ENCODE measurements at places on chromosomes 7 and 10.

GRCh38 chr7:72038022-72038732, 374.0 kb downstream of the CALN1 start:
- no peaks in the 10 kb centered on the region for H3K27me3 ChIP-seq
- H3K4me1 ChIP-seq, result no peaks in the 10 kb centered on the region
- H3K27ac ChIP-seq, result no peak overlapping the region
- H3K36me3 ChIP-seq, result no peaks in the 10 kb centered on the region
- no peak overlapping the region for H3K4me3 ChIP-seq
- DNase-seq, result no peak

DNA sequence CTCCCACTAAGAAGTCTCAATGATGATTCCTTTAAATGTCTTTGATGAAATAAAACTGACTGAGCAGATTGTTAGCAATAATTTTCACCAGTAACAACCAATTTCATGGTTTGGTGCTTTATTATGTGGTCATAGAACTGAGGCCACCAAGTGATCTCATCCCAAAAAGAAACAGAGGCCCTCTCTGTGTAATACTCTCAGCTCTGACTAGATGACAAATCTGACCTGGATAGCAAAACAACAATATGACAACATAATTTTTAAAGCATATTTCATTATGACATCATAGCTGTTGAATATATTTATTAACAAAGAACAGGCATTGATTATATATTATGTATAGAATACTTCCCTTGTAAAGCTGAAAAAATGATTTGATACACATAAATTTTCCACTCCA, 5.9 kb downstream of the SEMA3E start:
- DNase-seq, result no peak
- H3K36me3 ChIP-seq, result no peaks in the 10 kb centered on the region
- H3K27me3 ChIP-seq, result 0 out of 2 replicates have a peak, but pooled peaks cover 3% of the 10 kb centered on the region

GRCh38 chr10:34505338-34505737, 309.8 kb downstream of the PARD3 start:
- no peak overlapping the region for H3K27ac ChIP-seq
- no peak overlapping the region for H3K4me3 ChIP-seq
- no peak for DNase-seq
- peaks cover 9% of the 10 kb centered on the region for H3K4me1 ChIP-seq
- no peaks in the 10 kb centered on the region for H3K36me3 ChIP-seq

DNA sequence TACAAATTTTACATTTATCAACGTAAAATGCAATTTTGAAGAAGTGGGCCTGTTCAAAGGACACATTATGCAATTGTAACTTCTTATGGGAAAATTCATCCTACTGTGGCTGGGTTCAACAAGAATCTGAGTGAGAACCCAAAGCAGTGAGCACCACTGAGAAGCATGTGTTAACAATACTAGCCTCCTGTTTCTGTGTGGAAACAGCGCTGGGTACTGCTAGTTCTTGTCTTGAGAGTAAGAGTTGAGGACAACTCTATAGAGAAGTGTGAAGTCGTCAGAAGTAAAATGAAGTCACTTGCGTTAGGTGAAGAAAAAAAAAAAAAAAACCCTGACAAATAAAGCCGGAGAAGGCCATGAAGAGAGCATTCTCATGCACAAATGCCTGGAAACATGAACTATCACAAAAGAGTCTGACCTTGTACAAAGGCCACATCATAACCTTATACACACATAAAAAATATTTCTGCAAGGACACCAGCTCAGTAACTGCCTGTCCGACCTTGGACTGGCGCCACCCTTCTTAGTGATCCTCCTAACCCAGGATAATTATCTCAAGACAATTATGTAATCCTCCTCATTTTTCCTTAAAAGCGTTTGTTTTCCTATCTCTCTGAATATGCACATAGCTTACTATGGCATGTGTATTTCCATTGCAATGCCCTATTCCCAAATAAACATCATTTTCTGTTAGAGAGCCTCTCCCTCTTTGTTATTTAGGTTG, 554.9 kb downstream of the HTR7 start:
- H3K4me3 ChIP-seq, result no peak overlapping the region
- no peak overlapping the region for H3K27ac ChIP-seq
- peaks cover 21% of the 10 kb centered on the region for H3K4me1 ChIP-seq
- H3K36me3 ChIP-seq, result no peaks in the 10 kb centered on the region
- no peaks in the 10 kb centered on the region for H3K27me3 ChIP-seq
- DNase-seq, result no peak

DNA sequence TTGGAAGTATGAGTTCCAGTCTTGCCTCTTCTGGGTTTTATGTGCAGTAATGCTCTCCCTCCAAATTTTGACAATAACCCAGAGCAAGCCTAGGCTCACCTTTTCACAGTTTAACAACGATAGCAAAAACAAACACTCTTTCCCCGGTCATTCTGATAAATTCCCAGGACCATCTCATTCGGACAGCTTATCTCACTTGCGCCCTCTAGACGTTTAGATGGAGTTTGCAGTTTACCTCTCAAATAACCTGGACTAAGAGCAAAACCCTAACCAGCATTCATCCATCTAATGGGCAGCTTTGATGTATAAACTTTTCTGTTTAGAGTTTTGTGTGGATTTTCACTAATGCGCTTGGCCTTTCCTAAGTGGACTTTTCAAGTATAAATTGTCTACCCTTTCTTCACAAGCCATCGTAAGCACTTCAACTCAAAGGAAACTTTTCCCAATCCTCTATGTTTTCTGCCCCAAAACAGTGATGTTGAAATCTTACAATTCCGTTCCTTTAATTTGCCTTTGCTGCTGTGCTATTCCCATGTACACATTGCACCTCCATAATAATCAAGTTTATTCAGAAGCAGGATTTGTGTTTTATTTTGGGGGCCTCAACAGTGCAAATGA, 114.9 kb downstream of the HDAC9 start:
- no peak overlapping the region for H3K4me3 ChIP-seq
- H3K36me3 ChIP-seq, result peaks cover 58% of the 10 kb centered on the region
- no peak for DNase-seq
- H3K27me3 ChIP-seq, result no peaks in the 10 kb centered on the region

- DNase-seq, result no peak
- no peak overlapping the region for H3K27ac ChIP-seq
- no peaks in the 10 kb centered on the region for H3K27me3 ChIP-seq
- no peak overlapping the region for H3K4me3 ChIP-seq
- H3K36me3 ChIP-seq, result no peaks in the 10 kb centered on the region
- no peaks in the 10 kb centered on the region for H3K4me1 ChIP-seq
Measured at GRCh38 chr7:101990811-101991418, 173.5 kb downstream of the CUX1 start.

GRCh38 chr7:149867762-149868622, 5.8 kb upstream of the ATP6V0E2 start:
- no peak for DNase-seq
- no peak overlapping the region for H3K4me3 ChIP-seq
- no peak overlapping the region for H3K27ac ChIP-seq
- peaks cover 13% of the 10 kb centered on the region for H3K4me1 ChIP-seq

GRCh38 chr7:47000561-47000960, 581.4 kb downstream of the TNS3 start:
- DNase-seq, result no peak
- H3K4me1 ChIP-seq, result no peaks in the 10 kb centered on the region
- no peaks in the 10 kb centered on the region for H3K36me3 ChIP-seq
- H3K4me3 ChIP-seq, result no peak overlapping the region
- H3K27ac ChIP-seq, result no peak overlapping the region
- H3K27me3 ChIP-seq, result no peaks in the 10 kb centered on the region

DNA sequence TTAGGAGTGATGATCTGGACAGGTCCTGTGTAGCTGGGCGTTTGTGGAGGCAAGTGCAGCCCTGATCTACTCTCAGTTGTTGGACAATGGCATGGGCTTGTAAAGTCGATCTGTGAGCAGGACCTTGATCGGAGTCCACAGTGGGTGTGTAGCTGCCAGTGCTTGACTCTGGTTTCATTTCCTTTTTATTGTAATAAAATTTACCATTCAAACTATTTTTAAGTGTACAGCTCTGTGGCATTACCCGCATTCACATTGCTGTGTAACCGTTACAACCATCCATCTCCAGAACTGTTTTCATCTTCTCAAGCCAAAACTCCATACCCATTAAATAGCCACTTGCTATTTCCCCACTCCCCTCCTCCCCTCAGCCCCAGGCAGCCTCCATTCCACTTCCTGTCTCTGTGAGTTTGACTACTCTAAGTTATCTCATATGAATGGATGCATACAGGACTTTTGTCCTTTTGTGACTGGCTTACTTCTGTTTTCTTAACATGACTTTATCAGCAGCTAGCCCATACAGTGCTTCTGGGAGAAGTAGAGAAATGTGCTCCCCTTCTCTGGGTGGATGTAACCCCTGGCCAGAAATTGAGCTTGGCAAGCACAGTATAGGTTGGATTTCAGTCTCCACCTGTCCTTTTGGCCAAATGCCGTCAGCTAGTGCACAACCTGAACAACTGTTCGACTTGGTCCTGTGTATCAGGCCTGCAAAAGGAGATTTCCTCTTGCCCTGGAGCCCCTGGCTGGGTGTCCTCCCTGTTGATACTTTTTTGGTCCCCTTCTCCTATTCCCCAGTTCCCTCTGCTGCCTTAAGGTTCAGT, 180.0 kb downstream of the LRMDA start:
- H3K27me3 ChIP-seq, result no peaks in the 10 kb centered on the region
- no peaks in the 10 kb centered on the region for H3K36me3 ChIP-seq
- H3K27ac ChIP-seq, result no peak overlapping the region
- DNase-seq, result no peak

GRCh38 chr7:12770227-12770975, 83.0 kb downstream of the ARL4A start:
- H3K27ac ChIP-seq, result no peak overlapping the region
- H3K4me3 ChIP-seq, result no peak overlapping the region
- H3K36me3 ChIP-seq, result no peaks in the 10 kb centered on the region
- H3K4me1 ChIP-seq, result peaks cover 4% of the 10 kb centered on the region

- no peak overlapping the region for H3K27ac ChIP-seq
- no peaks in the 10 kb centered on the region for H3K36me3 ChIP-seq
- DNase-seq, result no peak
Measured at GRCh38 chr10:71092812-71093401, 119.5 kb upstream of the UNC5B start.

- peaks cover 22% of the 10 kb centered on the region for H3K4me1 ChIP-seq
- no peaks in the 10 kb centered on the region for H3K36me3 ChIP-seq
- H3K27me3 ChIP-seq, result no peaks in the 10 kb centered on the region
- H3K27ac ChIP-seq, result no peak overlapping the region
- no peak overlapping the region for H3K4me3 ChIP-seq
Measured at GRCh38 chr7:81114633-81115032, 195.8 kb upstream of the SEMA3C start.

GRCh38 chr10:1674501-1674900, 62.8 kb downstream of the ADARB2 start:
- no peaks in the 10 kb centered on the region for H3K4me1 ChIP-seq
- no peak overlapping the region for H3K4me3 ChIP-seq
- no peaks in the 10 kb centered on the region for H3K36me3 ChIP-seq
- DNase-seq, result no peak
- H3K27ac ChIP-seq, result no peak overlapping the region

GRCh38 chr10:119669975-119670640, 18.9 kb downstream of the BAG3 start:
- peaks cover 23% of the 10 kb centered on the region for H3K4me1 ChIP-seq
- H3K4me3 ChIP-seq, result no peak overlapping the region
- no peak overlapping the region for H3K27ac ChIP-seq
- no peak for DNase-seq
- H3K36me3 ChIP-seq, result peaks cover 83% of the 10 kb centered on the region
- no peaks in the 10 kb centered on the region for H3K27me3 ChIP-seq

GRCh38 chr10:129511086-129511485, 44.0 kb downstream of the MGMT start:
- H3K27me3 ChIP-seq, result no peaks in the 10 kb centered on the region
- no peak overlapping the region for H3K27ac ChIP-seq
- no peaks in the 10 kb centered on the region for H3K36me3 ChIP-seq
- DNase-seq, result no peak
- H3K4me1 ChIP-seq, result no peaks in the 10 kb centered on the region
- H3K4me3 ChIP-seq, result no peak overlapping the region

- no peaks in the 10 kb centered on the region for H3K36me3 ChIP-seq
- no peak overlapping the region for H3K27ac ChIP-seq
- DNase-seq, result no peak
- H3K27me3 ChIP-seq, result no peaks in the 10 kb centered on the region
Measured at GRCh38 chr7:71325151-71325550, 193.2 kb downstream of the GALNT17 start.

DNA sequence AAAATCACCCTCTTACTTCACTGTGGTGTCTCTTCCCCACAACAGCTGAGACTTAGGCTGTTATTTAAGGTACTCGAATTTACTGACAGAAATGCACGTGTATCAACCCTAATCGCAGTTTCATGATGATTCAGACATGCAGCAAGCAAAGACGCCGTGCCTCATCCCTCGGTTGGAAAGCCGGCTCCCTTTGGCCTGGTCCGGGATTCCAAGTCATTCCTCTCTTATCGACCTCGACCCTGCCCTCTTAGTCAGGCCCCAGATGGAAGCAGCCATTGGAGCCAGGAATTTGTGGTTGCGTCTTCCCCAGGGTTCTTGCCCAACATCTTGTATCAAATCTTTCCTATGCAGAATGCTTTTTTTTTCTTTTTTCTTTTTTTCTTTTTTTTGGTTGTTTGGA, 229.5 kb downstream of the GATA3 start:
- H3K27ac ChIP-seq, result no peak overlapping the region
- no peaks in the 10 kb centered on the region for H3K27me3 ChIP-seq
- no peak overlapping the region for H3K4me3 ChIP-seq
- no peaks in the 10 kb centered on the region for H3K36me3 ChIP-seq

GRCh38 chr10:132366006-132366405, 31.0 kb upstream of the PWWP2B start:
- DNase-seq, result peak; percentile 25
- H3K27ac ChIP-seq, result no peak overlapping the region

DNA sequence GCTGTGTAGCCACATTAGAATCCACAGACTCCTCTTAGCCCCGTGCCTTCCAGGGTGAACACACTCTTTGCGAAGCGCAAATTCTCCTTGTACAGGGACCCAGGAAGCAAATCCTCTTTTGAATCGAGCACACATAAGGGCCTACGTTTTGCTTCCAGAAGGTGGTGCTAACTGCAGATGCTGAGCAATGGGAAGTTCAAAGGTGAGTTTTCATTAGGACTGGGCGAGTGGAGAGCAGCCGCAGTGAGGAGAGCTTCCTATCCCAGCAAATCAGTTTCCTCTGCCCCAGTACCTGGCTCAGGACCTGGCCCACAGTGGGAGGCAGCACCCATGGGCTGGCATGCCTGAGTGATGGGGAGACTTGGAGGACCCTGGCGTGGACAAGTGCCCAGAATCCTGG, 23.5 kb upstream of the GPR26 start:
- peak; percentile 30 for DNase-seq
- no peak overlapping the region for H3K4me3 ChIP-seq
- H3K27ac ChIP-seq, result no peak overlapping the region
- H3K36me3 ChIP-seq, result no peaks in the 10 kb centered on the region
- no peaks in the 10 kb centered on the region for H3K27me3 ChIP-seq
- no peaks in the 10 kb centered on the region for H3K4me1 ChIP-seq

DNA sequence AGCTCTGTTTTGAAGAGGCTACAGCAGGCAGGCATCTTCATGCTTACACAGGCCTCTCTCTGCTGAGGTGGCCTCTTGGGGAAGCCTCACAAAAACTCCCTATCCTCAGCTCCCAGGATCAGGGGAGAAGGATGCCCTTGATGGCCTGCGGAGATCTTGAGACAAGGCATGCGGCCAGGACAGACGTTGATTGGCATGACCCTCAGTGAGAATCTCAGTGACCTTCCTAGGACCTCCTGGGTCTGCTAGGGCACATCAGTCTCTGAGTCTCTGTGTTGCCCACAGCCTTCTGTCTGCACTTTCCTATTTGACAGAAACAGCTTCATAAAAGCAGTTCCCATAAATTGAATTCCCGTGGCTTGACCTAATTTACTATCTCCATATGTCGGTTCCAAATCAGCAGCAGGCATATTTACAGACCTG, 1005.8 kb upstream of the C7orf33 start:
- no peaks in the 10 kb centered on the region for H3K36me3 ChIP-seq
